ENCODE measurements at places on chromosomes 7 and 10. TPM values are rescaled to one million over a fixed set of nuclear protein-coding genes. Genes with fewer than 3 reads are reported as not detected.

GRCh38 chr10:132543916-132544743 is 6.5 kb downstream of the INPP5A start:
- DNase-seq, result no peak

GRCh38 chr10:26436848-26437247 is 1.3 kb upstream of the APBB1IP start:
- DNase-seq, result peak; percentile 42

DNA sequence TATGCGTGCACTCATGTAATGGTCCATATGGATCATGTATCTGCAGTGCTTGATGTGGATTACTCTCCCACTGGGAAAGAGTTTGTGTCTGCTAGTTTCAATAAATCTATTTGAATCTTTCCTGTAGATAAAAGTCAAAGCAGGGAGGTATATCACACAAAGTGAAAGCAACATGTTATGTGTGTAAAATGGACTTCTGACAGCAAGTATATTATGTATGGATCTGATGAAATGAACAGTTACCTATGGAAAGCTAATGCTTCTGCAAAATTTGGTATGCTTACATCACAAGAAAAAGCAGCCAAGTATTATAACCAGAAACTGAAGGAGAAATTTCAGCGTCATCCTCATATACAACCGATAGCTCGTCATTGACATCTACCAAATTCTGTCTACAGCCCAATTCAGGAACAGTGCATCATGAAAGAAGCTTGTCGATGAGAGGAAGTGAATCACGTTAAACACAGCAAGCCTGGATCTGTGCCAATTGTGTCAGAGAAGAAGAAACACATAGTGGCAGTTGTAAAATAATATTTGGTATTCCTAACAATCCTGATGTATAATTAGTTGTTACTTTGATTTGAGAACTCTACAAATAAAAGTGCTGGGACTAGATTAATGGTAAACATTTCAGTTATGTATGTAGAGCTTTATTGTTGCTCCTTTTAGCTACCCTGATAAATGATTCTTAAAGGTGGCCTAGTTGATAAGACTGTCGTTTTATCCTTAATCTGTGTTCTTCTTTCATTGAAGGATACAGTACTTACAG is 14.2 kb upstream of the SYPL1 start:
- DNase-seq, result no peak

The SPDYE11 gene
- total RNA-seq, result not detected

The P4HA1 gene
- total RNA-seq, result 18.1 TPM

The OR13A1 gene
- not detected for total RNA-seq

DNA sequence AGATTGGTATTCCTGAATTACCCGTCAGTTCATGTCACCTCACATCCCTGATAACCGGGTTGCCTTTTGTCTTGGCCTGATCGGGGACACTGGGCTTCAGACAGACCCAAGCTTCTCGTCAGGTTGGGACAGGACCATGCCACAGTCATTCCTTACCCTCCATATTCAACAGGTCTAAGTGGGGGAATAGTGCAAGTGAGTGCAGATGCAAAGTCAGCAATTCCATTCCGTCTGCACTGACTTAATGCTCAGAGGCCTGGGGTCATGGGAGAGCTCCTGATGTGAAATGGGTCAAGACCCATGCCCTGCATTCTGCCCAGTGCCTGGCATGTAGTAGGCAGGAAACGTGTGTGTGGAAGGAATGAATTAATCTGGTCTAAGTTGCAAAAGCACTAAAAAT is 95.4 kb upstream of the PITRM1 start:
- no peak for DNase-seq

The AKR1C3 gene
- 22.0 TPM for total RNA-seq

GRCh38 chr10:126576336-126576735 is 94.2 kb downstream of the C10orf90 start:
- no peak for DNase-seq

The SGCE gene
- total RNA-seq, result 72.6 TPM

- no peak for DNase-seq
These were observed 167.0 kb downstream of the CDK14 start for GRCh38 chr7:90763108-90763507.

The SPACDR gene
- not detected for total RNA-seq

GRCh38 chr7:69204943-69205342 is 393.3 kb upstream of the AUTS2 start:
- DNase-seq, result no peak

DNA sequence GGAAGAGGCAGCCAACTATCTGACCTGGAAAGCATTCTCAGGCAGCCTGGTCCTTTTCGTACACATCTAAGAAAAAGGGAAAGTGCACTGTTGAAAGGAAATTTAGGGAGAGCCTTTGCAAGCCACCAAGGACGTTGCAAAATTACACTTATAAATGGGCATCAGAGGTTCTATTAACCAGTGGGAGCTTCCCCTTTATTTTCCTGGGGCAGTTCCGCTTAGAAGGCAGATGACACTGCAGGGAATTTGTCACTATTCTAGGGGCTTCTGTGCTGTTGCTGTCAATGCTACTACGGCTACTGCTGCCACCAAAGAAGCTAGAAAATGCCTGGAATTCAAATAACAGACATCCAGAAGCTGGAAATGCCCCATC is 79.6 kb upstream of the AUTS2 start:
- no peak for DNase-seq

GRCh38 chr7:27134392-27134791 is 3.8 kb upstream of the HOXA4 start:
- no peak for DNase-seq

DNA sequence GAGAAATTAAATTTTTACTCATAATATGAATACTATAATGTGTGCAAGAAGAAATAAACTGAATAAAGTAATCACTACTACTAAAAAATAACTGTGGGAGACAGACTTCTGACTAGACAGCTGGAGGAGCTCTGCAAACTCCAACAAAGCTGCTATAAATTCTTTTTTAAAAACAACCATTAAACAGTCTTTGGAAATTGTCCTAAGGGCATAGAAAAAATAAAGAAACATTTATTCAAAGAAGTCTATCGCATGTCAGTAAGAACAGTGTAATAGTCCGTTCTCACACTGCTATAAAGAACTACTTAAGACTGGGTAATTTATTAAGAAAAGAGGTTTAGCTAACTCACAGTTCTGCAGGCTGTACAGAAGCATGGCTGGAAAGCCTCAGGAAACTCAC is 56.0 kb downstream of the ZPBP start:
- DNase-seq, result no peak

DNA sequence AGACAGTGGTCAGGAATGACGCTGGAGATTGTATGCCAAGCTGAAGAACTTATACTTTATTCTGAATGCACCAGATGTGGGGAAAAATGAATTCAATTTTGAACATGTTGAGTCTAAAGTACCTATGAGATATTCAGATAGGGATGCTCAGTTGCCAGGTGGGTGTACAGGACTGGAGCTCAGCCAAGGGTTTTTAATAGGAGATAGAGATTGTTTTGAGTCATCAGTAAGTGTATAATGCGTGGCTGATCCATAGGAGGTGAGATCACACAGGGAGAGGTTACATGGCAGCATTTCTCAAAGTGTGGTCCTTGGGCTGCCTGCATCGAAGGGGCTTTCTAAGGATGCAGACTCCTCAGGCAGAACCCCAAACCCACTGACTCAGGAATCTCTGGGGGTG is 6.8 kb upstream of the HIPK2 start:
- no peak for DNase-seq

GRCh38 chr10:127577376-127578258 is 28.5 kb downstream of the NPS start:
- DNase-seq, result no peak

The ZP3 gene
- not detected for total RNA-seq
